Stimulated activated CD4-positive, alpha-beta T cell treated with anti-CD3 and anti-CD28 coated beads, Interleukin-12 subunit alpha, Interleukin-12 subunit beta, amount 100 ng/mL, for 4 hours (primary cell): ENCODE measurements at places on chromosomes 2 and 18.

DNA sequence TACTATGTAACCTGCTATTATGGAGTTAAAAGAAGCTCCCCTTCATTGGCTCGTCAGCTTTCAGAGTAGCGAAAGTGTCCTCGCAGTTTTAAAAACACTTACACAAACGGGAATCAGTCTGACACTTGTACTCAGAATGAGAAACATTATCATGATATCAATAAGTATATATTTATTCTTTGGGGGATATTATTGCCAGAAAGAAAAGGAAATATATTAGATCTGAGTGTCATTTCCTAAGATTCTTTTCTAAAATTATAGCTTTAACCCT, 584.5 kb downstream of the ZEB2 start:
- DNase-seq, result no peak

- no peak for DNase-seq
Observed at GRCh38 chr2:10581990-10582389, 107.8 kb downstream of the NOL10 start.

GRCh38 chr2:18503376-18504228, 56.9 kb downstream of the RDH14 start:
- DNase-seq, result no peak

GRCh38 chr2:11631462-11631861, 38.5 kb downstream of the NTSR2 start:
- no peak for DNase-seq

- DNase-seq, result no peak
Observed at GRCh38 chr2:18932853-18933252, 343.5 kb upstream of the NT5C1B start.

- DNase-seq, result no peak
Observed at GRCh38 chr18:2515171-2515787, 56.0 kb downstream of the METTL4 start.
